Stimulated activated CD4-positive, alpha-beta T cell treated with anti-CD3 and anti-CD28 coated beads, Interleukin-15, amount 100 ng/mL, for 1 hour (primary cell): ENCODE measurements at places on chromosomes 1 and 21.

- no peak for DNase-seq
These were observed 15.5 kb downstream of the NTPCR start for GRCh38 chr1:232965912-232966217.

- no peak for DNase-seq
These were observed 361.6 kb upstream of the PLD5 start for GRCh38 chr1:242886137-242886536.

GRCh38 chr1:33393524-33393923 is 37.4 kb downstream of the PHC2 start:
- no peak for DNase-seq

DNA sequence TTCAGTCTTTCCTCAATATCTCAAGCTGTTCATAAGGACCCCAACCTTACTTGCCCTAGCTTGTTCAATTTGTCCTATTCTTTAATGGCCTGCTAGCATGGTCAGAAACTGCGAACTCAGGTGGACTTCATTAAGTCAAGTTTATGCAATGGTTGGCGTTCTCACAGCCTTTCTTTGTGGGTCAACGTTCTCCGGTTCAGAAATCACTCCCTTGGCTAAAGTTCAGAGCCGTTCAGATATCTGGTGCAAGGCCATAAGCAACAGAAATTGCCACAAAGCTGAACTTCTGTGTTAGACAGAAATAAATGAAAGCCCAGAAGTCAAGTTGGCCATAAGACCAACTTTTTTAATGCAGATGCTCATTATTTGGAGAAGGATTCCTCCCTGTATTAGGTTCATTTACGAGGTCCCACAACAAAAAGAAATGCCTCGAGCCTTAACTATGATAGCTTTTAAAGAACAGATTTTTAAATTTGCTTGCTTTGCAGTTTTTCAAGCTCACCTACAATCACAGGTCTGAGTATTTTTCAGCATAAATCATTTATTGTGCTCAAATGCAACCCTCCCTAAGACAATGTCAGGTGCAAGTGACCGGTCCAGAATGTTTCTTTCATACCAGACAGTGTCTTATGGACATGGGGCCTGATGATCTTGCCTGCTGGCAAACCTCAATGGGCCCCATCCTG is 140.2 kb upstream of the COL11A1 start:
- no peak for DNase-seq

DNA sequence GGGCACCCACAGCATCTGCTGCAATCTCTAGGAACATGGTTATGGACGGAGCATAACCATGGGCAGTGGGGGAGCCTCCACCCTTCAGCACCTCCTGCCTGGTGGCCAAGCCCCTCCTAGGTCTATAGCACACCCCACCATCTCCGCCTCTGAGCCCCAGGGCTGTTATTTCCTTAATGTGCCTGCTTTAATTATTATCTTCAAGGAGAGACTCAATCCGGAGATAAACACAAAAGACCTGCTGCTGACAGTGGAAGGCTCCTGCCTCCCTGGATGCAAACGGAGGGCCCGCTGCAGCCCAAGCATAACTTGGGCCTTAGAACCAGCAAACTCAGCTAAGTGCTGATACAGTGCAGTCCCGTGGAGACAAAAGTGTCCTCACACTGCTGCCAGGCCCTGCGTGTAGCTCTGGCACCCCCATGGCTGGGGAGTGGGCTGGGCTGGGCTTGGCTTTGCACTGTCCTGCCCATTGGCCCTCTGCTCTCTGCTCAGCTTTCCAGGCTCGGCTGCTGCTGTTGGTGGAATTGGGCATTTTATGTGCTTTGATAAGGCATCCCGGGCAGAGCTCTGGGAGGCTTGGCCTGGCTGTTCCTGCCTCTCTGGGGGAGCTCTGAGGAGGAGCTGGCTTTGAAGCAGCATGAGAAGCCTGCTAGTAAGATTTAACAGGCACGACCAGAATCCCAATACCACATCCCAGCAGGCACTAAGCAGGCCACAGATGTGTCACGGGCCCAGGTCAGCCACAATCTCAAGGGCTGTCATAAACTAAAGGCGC is 620.2 kb downstream of the PTPRU start:
- DNase-seq = no peak

DNA sequence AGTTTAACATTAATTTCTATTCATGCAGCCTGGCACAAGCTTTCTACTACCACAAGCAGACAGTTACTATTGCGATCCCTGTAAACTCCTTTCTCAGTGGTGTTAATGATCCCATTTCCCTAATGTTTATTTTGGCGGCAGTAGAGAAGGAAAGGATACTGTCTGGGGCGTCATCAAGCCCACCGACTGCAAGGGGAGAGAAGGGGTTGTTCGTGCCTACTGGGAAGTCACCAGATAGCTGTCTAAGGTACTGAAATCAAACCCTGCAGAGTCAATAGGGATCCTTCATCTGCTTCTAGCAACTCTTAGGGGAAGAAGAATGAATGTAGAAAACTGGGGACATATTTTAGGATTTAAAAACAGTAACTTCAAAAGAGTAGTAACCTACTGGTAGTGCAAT is 95.2 kb upstream of the ADAR start:
- DNase-seq = no peak

DNA sequence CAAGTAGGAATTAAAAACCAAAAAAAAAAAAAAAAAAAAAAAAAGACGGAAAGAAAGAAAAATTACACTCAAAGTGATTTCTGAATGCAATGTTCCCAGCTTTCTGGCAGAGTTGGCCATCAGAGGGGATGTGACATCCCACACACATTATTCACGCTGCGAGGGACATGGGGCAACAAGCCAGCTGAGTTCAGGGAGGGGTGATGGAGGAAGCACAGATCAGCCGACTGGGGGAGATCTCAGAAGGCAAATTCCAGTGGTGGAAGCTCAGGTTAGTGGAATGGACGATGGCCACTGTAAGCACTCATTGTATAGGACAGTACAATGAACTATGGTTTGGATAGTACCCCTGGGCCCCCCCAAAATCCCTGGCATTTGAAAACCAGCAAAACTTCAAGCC is 311.9 kb downstream of the PCP4 start:
- no peak for DNase-seq

GRCh38 chr1:8122477-8123407 is 96.6 kb upstream of the ERRFI1 start:
- no peak for DNase-seq

DNA sequence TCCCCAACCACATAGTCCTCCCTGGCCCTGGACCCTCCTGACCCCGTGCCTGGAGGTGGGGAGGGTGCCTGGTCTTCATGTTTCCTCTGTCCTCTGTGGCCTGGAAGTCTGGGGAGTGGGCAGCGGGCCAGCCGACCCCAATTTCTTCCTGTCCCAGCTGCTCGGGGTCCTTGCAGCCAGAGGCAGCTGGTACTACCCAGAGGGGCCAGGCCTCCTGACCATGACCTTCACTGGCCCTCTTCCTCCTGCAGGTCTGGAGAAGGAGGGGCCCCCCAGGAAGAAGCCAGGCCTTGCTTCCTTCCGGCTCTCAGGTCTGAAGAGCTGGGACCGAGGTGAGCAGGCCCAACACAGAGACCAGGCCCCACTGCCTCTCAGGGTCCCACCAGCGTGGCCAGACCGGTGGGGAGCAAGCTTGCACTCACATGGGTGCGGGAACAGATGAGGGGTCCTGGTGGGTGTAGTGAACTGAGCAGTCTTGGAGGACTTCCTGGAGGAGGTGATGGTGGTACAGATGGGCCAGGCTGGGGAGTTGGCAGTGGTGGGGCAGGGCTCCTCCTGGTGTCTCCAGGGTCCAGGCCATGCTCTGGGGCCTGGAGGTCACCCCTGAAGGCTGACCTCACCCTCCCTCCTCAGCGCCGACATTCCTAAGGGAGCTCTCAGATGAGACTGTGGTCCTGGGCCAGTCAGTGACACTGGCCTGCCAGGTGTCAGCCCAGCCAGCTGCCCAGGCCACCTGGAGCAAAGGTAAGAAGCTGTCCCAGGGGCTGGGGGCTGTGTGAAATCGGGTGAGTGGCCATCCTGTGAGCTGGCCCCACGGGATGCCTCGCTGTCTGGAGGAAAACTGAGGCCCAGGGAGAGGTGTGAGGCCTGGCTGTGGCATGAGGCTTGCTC is 32.7 kb downstream of the TRIM11 start:
- no peak for DNase-seq

- DNase-seq = no peak
These were observed 2.1 kb downstream of the SIPA1L2 start for GRCh38 chr1:232627645-232628334.

- DNase-seq = no peak
These were observed 164.9 kb downstream of the NFIA start for GRCh38 chr1:61247051-61247825.

DNA sequence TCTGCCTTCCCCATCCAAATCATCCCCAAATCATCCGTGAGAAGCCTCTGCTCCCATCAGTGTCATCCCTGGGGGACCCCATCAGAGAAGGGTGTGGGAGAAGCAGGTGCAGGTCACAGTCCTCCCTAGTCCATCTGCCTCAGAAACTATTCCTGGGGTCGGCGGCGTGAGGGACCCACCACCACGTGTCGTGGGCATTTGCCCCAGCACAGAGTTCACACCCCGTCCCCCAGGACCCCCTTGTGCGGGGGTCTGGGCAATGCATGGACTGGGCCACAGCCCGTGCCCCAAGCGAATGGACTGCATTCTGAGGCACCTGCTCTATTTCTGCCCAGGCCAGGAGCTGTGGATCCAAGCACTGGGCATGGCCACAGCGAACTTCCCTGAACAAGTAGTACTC is 38.4 kb downstream of the ATF3 start:
- no peak for DNase-seq
